Fibroblast of the aortic adventitia (primary cell): ENCODE measurements at places on chromosomes 3 and 15.
A peak's percentile ranks its signal among the peaks of the same experiment; 100 is the strongest.

- no peak for DNase-seq
These were observed 30.6 kb upstream of the PIAS1 start for GRCh38 chr15:68023307-68024101.

- DNase-seq, result no peak
These were observed 62.6 kb upstream of the RAB6B start for GRCh38 chr3:133958071-133958805.

GRCh38 chr15:101149864-101150722 is 101.8 kb downstream of the CHSY1 start:
- DNase-seq, result no peak

- no peak for DNase-seq
These were observed 67.8 kb downstream of the LINGO1 start for GRCh38 chr15:77564938-77565337.

- DNase-seq, result no peak
These were observed 78.5 kb upstream of the MEF2A start for GRCh38 chr15:99487337-99487730.

DNA sequence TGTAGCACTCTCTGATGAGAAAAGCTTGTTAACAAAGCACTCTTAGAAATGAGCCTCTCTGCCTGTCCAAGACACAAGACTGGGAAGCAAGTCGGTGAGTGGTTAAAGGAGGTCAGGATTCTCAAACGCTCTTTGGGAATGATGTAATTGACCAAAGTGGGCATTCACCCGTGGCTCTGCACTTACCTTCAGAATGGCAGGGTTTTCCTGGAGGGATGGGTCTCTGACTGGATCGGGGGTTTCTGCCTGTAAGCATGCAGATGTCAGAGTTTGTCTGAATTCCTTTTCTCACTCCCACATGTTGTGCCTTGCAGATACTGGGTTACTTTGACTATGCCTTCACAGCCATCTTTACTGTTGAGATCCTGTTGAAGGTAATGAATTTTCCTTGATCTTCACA is 106.3 kb downstream of the CHDH start:
- DNase-seq, result no peak

DNA sequence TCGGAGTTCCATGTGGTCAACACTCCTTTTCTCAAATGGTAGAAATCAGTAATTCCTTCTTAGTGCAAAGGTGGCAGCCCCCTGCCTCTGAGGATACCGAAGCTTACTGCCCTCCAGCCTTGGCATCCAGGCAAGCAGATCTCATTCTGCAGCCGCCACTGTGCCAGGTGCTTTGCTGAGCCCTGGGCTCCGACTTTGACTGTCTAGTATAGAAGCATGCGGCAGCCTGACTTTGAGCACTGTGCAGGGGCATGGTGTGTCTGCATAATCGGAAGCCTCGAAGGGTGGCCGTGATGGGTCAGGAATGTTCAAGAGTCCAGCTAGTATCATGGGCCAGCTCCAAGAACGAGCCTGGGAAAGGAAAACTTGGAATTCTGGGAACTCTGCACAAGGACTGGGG is 39.7 kb downstream of the ABTB1 start:
- DNase-seq, result no peak

- no peak for DNase-seq
These were observed 41.1 kb upstream of the PLXNA1 start for GRCh38 chr3:126941721-126942270.

GRCh38 chr3:148106062-148106461 is 591.6 kb upstream of the AGTR1 start:
- DNase-seq, result peak; percentile 43
